ENCODE measurements at places on chromosomes 4 and X.
A peak's percentile ranks its signal among the peaks of the same experiment; 100 is the strongest.

DNA sequence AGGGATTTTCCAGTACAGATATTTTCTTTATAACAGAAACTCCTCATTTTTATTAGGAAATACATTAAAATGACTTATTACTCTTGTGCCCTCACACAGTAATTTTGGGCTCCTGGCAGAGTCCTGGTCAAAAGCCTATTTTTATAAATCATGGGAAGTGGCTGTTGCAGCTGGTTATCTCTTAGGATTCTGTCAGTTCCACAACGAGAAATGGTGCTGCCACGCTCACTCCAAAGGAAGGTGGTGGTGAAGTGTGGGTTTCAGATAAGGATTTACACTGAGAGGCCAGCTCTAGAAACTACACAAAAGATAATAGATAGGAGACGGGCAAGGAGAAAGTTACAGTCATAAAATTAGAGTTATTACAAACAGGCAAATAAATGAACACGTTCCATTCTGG, 159.2 kb upstream of the FAM241A start:
- DNase-seq, result no peak

DNA sequence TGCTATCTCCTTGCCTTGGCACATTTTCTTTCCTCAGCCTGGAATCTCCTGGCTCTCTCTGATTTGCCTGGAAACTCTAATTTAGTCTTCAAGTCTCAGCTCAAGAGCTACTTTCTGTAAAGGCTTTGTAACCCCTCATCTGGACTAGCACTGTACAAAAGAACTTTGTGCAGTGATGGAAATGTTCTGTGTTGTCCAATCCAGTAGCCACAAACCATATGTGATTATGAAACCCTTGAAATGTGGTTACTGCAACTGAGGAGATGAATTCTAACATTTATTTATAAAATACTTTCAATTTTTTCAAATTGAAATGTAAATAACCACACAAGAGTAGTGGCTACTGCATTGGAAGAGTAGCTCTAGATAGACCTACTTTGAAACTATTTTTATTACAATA, 66.6 kb upstream of the HS3ST1 start:
- DNase-seq, result no peak

- DNase-seq, result peak; percentile 63
Measured at GRCh38 chr4:30380404-30380998, 339.7 kb upstream of the PCDH7 start.

DNA sequence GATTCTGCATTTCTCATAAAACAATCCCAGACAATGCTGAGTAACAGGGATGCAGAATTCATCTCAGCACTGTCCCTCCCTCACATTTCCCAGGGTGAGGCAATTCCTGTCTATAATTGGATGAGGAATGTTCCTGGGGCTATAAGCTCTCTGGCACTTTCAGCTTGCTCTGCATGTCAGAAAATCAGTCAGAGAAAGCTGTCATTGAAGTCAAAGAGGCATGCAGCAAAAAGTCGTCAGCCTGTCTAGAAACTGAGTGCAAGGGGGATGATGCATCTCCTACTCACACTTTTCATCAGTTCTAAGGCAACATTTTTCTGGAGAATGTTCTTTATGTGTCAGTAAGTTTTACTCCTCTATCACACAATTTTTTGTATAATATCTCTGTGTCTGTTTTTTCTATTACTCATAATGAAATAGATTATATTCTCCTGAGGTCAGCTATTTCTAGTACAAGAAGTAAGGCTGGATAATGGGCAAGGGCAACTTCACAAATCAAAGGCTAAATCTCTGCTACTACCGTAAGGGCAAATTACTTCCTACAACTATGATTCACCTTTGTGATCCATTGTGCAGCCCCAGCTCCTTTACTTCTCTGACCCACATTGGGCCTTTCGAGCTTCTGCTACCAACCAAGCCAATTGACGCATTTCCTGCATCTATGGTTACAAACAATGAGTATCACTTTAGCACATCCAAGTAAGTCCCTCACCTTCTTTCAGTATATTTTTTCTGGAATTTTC, 56.0 kb downstream of the TASL start:
- no peak for DNase-seq

- DNase-seq, result peak; percentile 84
Measured at GRCh38 chr4:56048702-56049431, 100.1 kb downstream of the CEP135 start.

- DNase-seq, result no peak
Measured at GRCh38 chr4:128979934-128980333, 113.4 kb downstream of the SCLT1 start.

DNA sequence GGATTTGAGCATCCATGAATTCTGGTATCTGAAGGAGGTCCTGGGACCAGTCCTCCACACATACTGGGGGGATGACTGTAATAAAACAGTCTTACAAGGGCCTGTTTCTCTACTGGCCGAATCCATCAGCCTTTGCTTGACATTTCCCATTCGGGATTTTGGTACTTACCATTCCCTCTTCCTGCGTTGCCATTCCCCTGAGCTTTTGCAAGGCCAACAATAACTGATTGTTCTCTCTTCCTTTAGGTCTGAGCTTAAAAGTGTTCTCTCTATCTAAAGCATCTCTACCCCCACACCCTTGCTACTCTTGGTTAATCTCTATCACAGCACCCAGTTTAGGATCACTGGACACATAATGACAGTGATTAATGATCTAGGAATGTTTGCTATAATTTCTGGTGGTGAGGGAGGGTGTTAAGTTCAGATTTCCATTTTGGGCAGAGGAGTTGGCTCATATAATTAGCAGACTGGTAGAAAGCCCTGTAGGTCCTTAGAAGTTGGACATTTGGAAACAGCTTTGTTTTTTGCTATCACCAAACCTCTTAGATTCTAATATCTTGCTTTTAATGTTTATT, 29.4 kb downstream of the TMA16 start:
- DNase-seq, result no peak
